ENCODE measurements at places on chromosomes 13 and 19.

- DNase-seq, result no peak
Observed at GRCh38 chr13:84894749-84895148, 904.5 kb downstream of the SLITRK6 start.

GRCh38 chr19:1856698-1857603 is 6.4 kb downstream of the KLF16 start:
- DNase-seq, result peak; percentile 81

DNA sequence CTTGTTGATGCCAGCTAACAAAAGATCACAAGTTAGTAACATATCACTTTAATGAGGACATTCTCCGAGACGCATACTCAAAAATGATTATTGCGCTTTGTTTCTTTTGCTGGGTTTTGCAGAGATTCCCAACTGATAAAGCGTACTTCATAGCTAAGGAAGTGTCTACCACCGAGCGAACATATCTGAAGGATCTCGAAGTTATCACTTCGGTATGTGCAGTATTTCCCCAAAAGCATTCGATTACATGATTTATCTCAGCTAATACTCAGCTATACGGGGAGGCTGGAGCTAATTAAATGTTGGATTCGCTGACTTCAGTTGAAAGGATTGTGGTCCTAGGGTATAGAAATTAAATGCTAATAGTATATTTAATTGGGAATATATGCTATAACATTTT is 166.3 kb downstream of the STK24 start:
- DNase-seq, result no peak

DNA sequence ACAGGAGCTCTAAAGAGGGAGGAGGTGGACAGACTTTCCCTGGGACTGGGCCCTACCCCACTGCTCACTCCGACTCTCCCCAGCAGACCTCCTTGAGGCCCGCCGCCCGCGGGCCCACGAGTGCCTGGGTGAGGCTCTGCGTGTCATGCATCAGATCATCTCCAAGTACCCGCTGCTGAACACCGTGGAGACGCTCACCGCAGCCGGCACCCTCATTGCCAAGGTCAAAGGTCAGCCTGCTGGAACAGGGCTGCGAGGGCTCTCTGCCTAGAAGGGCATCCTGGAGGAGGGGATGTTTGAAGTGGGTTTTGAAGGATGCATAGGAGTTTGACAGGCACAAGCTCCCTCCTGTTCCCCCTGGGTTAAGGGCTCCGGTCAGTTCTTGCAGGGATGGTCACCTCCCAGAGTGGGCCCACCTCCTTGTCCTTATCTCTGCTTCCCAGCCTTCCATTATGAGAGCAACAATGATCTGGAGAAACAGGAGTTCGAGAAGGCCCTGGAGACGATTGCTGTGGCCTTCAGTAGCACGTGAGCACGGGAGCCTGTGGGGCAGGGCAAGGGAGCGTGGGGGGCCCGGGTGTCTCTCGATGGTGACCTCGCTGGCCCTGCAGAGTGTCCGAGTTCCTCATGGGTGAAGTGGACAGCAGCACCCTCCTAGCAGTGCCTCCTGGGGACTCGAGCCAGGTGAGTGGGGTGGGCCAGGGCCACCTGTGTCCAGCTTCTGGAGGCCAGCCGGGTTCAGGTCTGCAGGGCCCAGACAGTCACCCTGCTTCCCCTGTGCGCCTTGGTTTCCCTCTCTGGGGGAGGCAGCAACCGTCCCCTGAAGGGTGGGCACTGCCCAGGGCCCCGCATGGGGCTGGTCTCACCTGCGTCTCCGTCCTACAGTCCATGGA is 6.3 kb downstream of the ARHGAP45 start:
- peak; percentile 68 for DNase-seq

DNA sequence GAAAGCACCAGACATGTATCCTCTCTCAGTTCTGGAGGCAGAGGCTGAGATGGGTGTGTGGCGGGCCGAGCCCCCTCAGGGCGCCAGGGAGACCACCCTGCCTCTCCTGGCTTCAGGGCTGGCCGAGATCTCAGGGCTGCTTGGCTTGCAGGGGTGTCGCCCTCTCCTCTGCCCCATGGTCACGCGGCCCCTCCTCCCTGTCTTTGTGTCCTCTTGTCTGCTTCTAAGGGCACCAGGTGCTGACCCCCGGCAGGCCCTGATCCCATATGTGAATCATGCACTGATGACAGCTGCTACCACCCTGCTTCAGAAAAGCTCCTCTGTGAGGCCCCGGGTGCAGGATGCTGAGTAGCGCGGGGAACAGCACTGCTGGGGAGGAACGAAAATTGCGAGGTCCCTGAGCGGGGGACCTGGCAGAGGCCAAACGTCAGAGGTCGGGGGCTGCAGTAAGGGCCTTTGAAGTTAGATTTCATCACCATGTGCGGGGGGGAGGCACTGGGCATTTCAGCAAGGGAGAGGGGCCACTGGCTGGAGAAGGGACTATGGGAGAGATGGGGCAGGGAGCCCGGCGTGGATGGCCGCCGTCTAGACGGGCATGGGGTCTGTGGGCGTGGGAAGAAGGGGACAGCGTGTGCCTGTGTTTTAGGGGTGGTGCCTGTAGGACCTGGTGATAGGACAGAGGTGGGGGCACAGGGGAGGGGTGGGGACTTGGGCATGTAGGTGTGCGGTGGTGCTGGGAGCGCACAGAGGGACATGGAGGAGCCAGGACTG is 125.2 kb downstream of the KDM4B start:
- no peak for DNase-seq

- DNase-seq, result no peak
Observed at GRCh38 chr13:75739244-75739868, 103.2 kb downstream of the LMO7 start.

GRCh38 chr13:27450921-27451471 is 632 bp upstream of the MTIF3 start:
- DNase-seq, result peak; percentile 81

DNA sequence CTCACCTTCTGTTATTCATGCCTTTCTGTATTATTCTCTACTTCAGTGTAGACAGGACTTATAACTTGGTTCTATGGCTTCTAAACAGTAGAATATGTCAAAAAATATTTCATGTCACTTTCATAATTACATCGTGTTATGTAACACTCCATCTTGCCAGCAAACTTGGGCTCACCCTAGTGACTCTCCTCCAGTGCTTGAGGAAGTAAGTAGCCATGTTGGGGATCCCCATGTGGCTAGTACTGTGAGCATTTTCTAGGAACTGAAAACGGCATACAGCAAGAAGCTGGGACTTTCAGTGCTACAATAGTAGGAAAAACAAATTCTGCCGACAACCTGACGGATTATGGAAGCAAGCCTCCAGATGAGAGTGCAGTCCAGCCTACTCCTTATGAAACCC is 495.6 kb downstream of the SLITRK6 start:
- DNase-seq, result no peak

GRCh38 chr13:107291875-107292274 is 723.9 kb upstream of the ARGLU1 start:
- DNase-seq, result no peak

GRCh38 chr13:46663206-46664037 is 110.5 kb downstream of the LRCH1 start:
- DNase-seq, result no peak

- no peak for DNase-seq
Observed at GRCh38 chr13:20715330-20715712, 11.8 kb downstream of the IL17D start.

DNA sequence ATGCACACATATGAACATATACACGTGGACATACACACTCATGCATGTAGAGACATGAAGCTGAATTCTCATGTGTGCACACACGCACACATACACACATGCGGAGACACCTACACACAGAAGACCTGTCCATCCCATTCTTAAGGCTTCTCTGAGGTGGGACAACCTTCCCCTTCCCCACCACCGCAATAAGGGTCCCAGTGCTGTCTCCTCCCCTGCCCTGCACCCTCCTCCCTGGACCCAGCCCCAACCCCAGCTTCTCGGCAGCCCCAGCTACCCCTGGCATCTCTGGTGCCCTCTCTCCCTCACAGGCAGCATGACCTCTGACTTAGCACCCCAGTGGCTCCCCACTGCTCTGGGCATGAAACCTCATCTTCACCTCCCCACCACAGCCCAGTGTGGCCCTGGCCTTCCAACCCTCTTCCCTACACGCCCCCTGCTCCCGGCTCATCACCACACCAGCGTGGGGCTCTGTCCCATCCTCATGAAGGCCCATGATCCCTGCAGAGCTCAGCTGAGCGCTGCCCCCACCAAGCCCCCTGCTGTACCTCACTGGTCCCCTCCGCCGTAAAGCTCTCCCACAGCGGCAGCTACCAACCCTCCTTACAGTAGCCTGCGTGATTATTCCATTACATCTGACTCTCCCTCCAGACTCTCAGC is 204.1 kb upstream of the ZNF536 start:
- DNase-seq, result no peak

GRCh38 chr19:39405958-39406655 is 540 bp upstream of the ZFP36 start:
- peak; percentile 93 for DNase-seq

DNA sequence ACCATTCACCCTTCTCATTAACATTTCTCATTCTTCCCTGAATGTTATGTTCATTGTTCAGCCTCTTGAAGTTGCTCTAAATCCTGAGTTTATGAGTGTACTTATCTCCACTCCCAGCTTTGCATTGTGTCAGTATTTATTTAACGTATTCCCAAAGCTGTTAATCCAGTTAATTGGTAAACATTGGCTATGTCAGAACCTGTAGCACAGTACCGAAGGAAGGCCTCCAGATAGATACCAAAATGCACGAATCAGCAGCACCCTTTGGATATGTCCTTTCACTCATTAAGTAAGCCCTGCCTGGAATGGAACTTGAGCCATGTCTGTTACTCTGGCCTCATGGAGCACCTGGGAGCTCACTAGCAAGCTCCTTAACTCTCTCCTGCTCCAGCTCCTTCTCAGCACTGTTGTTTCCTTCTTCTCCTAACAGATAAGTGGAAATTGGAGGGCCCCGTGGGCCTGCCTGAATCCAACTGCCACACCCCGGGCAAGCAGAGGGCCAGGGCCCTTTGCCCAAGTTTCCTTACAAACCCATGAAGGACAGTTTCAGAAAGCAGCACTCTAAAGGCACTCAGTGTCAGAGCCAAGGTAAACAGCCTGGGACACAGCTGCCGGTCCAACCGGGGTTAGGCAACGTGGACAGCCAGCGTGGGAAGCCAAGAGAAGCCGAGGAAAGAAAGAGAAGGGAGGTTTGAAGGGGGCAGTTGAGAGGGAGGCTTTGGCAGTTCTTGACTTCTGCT is 155.0 kb upstream of the SERP2 start:
- no peak for DNase-seq

- no peak for DNase-seq
Observed at GRCh38 chr13:112743451-112744167, 53.8 kb downstream of the ATP11A start.

- DNase-seq, result no peak
Observed at GRCh38 chr13:98519976-98520375, 56.9 kb downstream of the STK24 start.

GRCh38 chr13:43698758-43699157 is 88.0 kb downstream of the ENOX1 start:
- DNase-seq, result no peak

GRCh38 chr19:48346191-48346590 is 17.5 kb downstream of the TMEM143 start:
- DNase-seq, result no peak

- no peak for DNase-seq
Observed at GRCh38 chr13:112161521-112162301, 94.8 kb downstream of the SOX1 start.

- no peak for DNase-seq
Observed at GRCh38 chr19:29616541-29616940, 10.5 kb downstream of the POP4 start.

DNA sequence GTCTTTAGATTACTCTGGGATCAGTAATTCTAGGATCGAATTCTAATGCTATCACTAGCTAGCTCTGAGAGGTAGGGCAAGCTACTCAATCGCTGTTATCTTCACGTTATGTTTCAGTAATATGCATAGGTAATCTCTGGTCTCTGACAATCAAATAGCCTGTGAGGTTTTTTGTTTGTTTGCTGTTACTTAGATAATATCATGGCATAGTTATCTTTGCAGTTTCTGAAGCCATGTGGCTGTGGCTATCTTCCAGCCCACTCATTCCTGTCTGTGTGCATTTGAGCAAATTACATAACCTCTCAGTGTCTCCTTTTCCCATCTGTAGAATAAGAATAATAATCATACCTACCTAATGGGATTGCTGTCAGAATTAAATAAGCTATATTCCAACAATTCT is 330.2 kb downstream of the PCDH9 start:
- no peak for DNase-seq

DNA sequence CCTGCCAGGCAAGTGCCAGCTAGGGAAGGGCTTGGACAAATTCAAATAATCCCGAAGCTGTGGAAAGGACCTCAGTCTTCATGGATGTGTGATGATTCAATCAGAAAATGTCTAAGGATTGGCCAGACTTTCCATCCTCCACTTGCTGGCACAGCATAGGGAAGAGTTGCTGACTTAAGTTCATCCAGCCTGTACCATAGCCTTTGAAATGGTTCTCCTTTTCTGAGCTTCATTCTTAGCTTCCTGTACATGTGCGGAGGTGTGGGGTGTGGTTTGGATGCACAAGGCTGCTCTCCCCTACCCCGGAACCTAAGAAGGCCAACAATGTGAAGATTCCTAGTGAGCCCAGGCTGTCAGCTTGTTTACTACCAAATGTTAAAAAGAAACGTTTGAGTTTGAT is 959 bp upstream of the IGFL3 start:
- no peak for DNase-seq

GRCh38 chr13:45713106-45713690 is 11.1 kb downstream of the CBY2 start:
- DNase-seq, result no peak

GRCh38 chr19:22619371-22619770 is 14.8 kb upstream of the ZNF492 start:
- DNase-seq, result no peak

DNA sequence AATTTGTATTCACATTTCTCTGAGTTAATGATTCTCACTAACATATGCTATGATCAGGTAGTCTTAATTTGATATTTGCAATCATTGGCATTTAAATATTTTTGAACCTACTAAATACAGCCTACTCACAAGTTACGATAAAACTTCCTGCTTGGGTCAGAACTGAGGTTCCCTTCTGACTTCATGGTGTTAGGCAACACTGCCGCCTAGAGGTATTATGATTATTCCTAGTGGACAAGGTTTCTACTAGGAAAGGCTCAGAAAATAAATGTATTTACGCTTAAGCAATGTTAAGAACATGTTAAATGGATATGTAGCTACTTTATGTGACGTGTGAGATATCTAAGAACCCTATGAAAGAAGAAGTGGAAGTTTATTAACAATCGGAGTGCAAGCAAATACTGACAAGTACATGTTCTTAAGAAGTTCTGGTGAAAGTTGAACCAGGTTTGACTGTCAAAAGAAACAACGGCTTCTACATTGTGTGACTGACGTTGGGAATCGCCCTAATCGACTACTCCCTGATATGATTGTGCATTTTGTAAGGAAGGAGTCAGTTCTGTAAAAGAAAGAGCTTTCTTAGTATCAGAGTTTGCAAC is 1395.8 kb downstream of the SLITRK5 start:
- peak; percentile 72 for DNase-seq

- no peak for DNase-seq
Observed at GRCh38 chr19:38850436-38850975, 720 bp upstream of the HNRNPL start.

DNA sequence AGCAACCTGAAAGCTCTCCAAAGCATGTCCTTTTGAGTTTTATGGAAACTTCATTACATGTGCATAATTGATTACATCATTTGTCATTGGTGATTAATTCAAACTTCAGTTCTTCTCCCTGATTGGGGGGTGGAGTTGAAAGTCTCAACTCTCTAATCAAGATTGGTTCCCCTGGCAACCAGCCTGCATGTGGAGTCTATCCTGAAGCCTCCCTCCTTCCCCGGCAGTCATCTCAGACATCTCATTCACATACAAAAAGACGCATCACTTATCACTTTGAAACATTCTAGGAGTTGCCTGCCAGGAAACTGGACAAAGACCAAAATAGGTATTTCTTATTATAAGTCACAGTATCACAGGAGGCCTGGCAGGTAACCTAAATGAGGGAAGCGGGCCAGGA is 50.5 kb downstream of the TEX26 start:
- no peak for DNase-seq
